Posterior vena cava (tissue), 2 donors: ENCODE measurements at places on chromosomes 7 and 10.
A peak's percentile ranks its signal among the peaks of the same experiment; 100 is the strongest.

DNA sequence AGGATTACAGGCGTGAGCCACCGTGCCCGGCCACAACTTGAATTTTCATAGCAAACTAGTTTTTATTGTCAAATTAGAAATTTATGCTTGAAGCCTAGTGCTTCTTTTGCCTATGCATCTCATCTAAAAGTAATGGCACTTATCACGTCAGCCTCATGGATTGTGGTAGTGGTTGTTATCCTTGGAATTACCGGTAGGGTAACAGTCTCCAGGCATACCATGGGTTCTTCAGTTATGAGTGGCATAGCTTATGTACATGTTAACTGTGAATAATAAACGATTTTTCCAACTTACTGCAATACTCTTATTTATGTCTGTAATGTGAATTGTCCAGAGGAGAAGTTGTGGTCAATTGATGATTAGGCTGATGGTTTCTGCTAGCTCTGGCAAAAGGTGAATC lies 63.1 kb downstream of the BMPR1A start:
- DNase-seq, result no peak

DNA sequence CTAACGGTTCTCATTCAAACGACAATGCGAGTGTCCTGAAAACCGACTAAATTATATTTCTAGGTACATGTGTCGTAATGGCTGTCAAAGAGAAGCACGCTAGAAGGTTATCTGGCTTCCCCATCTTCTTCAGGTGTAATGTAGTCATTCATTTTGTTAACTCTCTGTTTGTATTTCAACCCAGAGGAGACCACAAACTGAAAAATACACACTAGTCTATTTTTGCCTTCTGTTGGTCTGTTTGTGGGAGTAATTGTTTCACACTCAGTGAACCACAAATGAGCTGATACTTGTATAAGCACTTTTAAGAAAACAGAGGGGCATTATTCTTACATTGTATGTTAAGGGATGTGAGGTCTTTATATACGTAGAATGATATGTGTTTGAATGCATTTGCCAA lies 305.9 kb downstream of the GATA3 start:
- DNase-seq, result no peak

DNA sequence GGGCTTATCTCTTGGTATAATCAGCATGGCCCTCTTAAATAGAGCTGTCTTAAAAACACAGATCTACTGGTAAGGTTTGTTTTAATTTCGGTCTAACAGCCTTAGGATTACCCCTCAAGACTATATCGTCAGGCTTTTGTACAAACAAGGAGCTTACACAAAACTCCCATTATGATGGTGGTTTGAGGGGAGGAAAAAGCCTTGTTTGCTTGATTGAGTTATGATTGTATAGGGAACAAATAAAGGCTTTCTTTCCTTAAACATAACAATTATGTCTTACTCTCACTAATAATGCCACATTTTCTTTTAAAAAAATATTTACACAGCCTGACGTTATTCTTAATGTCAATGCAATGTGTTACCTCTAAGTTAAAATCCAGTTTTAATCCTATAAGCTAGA lies 188.8 kb upstream of the TCF7L2 start:
- DNase-seq, result no peak

DNA sequence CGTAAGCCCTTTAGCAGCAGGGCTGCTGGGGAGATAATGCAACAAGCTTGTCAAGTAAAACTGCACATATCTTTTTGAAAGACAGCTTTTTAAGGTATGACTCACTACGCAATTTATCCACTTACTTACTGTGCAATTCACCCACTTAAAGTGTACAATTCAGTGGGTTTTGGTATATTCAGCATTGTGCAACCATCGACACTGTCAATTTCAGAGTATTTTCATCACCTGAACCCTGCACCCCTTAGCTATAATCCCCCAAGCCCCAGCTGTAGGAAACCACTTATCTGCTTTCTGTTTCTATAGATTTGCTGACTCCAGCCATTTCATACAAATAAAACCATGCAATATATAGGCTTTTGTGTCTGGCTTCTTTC lies 168.0 kb downstream of the PTPN20 start:
- DNase-seq, result no peak

- peak; percentile 73 for DNase-seq
Measured at GRCh38 chr10:1228467-1228975, 172.3 kb downstream of the WDR37 start.

DNA sequence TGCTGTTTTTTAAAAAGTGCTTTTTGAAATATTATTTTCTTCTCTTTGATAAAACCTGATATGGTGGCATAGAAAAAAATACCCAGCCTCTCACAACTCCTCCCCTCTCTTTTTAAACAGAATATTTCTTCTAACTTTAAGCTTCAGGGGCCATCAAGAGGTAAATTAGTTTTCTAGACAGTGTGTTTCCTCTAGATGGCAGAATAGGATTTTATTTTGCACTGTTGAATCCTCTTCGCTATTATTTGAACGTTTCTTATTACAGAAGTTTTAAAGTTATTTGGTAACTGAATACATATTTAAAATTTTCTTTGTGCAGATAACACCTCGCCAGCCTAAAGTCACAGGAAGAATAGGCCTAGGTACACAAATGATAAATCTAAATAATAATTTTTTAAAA lies 30.3 kb downstream of the ARL5B start:
- no peak for DNase-seq

DNA sequence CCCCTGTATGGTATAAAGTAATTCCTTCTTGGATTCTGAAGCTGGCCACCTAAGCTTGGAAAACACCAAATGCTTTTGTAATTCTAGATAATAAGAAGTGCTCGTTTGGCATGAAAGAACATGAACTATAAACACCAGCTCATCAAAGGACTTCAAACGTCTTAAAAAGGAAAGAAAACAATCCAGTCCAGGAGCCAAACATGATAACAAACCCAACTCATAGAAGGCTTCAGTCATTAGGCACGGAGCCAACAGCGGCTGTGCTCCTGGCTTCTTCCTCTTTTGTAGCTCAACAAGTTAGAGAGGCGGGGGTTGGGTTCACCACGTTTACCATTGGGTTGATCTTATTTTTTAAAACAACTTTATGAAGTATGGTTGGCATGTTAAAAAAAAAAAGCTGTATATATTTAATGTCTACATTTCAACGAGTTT lies 56.4 kb upstream of the ECHDC3 start:
- DNase-seq, result peak; percentile 85

DNA sequence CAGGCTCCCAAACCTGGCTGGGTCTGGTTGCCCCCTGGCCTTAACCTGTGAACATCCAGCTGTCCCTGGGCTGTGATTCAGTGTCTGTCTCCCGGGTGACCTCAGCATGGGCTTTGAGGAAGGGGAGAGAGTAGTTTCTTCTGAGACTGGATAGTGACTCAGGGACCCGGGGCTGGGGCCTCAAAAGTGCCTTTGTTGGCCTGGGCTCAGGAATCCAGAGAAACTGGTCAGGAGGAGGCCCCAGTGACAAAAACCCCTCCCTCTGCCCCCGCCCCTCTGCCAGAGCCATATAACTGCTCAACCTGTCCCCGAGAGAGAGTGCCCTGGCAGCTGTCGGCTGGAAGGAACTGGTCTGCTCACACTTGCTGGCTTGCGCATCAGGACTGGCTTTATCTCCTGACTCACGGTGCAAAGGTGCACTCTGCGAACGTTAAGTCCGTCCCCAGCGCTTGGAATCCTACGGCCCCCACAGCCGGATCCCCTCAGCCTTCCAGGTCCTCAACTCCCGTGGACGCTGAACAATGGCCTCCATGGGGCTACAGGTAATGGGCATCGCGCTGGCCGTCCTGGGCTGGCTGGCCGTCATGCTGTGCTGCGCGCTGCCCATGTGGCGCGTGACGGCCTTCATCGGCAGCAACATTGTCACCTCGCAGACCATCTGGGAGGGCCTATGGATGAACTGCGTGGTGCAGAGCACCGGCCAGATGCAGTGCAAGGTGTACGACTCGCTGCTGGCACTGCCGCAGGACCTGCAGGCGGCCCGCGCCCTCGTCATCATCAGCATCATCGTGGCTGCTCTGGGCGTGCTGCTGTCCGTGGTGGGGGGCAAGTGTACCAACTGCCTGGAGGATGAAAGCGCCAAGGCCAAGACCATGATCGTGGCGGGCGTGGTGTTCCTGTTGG lies at the start of gene CLDN4:
TSS of gene CLDN4 (plus strand) at position 316 of the 903 bp plus-strand sequence. CDS start at position 522, 206 bp downstream.
- no peak for DNase-seq

DNA sequence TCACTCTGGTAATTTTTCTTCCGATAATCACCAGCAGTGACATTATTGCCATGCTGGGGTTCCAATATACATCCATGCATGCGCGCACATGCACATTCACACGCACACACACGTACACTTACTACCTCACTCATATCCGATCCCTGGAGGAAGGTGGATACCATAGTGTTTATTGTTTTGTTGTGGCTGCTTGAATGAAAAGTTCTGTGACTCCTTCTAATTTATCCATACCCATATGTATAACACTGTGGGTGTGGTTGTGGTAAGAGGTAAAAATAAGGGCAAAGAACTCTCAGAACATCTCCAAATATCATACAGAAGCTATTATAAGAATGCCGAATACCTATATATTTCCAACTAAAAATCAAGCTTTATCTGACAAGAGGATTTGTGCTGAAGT lies 407.8 kb upstream of the PODXL start:
- DNase-seq, result no peak

GRCh38 chr10:22990443-22990842 lies 62.6 kb downstream of the ARMC3 start:
- DNase-seq, result no peak

DNA sequence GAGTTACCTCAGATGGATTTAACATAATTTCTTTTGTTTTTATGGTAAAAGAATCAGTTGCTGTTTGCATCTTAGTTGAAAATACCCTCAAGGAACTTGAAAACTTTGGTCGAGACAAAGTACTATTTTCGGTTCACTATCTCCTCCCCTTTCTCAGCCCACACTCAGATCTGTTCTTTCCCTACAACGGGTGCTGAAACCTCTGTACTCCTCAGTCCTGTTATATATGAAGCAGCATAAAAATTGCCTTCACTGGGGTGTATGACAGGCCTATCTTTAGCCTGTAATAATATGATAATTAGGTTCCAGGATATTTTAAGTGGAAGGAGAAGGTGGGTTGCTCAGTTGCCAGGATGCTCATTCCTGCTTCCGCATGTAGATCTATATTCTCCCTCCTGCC lies 105.2 kb upstream of the NOBOX start:
- no peak for DNase-seq
